ENCODE measurements at places on chromosomes 12 and 14. TPM values are rescaled to one million over a fixed set of nuclear protein-coding genes. Genes with fewer than 3 reads are reported as not detected.

The IL22 gene
- total RNA-seq: not detected

The LAG3 gene
- total RNA-seq: 0.45 TPM

The SDR9C7 gene
- total RNA-seq: not detected

The DAAM1 gene
- 5.6 TPM for total RNA-seq

The NOVA1 gene
- total RNA-seq: 1.3 TPM

The POTEM gene
- not detected for total RNA-seq

- DNase-seq: no peak
These were observed 325.1 kb downstream of the ALG10 start for GRCh38 chr12:34347367-34347766.

DNA sequence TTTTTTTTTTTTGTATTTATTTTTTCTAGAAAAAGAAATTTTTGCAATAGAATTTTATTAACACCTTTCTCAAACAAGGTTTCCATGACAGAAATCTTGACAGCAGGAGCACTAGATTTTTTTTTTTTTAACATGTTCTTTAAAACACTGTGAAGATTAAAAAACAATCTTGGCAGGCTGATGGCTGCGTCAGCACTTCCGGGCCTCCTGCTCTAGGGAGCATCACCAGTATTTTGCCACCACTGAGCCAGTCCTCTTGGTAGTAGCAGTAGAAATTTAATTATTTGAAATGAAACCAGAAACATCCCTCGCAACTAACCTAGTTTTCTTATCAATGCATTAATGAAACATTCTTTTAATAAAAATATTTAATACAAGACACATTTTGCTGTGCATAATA is 99.6 kb downstream of the APAF1 start:
- no peak for DNase-seq

DNA sequence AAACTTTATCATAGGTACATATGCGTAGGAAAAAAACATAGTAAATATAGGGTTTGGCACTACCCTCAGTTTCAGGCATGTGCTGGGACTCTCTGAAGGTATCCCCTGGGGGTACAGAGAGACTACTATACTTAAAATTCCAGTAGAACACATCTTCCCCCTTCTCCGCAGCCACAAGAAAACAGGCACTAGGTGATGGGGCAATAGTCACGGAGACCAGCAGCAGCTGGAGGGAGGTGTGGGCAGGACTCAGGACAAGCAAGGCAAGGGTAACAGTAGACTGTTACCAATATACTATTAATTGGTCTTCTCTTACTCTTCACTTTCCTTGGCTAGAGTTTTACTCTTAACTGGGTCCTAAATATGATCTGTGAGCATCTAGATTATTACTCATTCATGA is 4.6 kb upstream of the PAPOLA start:
- no peak for DNase-seq

GRCh38 chr14:92978229-92979021 is 55.5 kb downstream of the CHGA start:
- no peak for DNase-seq

GRCh38 chr12:46556105-46556559 is 183.6 kb upstream of the SLC38A2 start:
- peak; percentile 99 for DNase-seq

GRCh38 chr12:104640956-104641355 is 184.2 kb downstream of the CHST11 start:
- DNase-seq: no peak

GRCh38 chr12:40222247-40222646 is 2.5 kb upstream of the LRRK2 start:
- DNase-seq: no peak

DNA sequence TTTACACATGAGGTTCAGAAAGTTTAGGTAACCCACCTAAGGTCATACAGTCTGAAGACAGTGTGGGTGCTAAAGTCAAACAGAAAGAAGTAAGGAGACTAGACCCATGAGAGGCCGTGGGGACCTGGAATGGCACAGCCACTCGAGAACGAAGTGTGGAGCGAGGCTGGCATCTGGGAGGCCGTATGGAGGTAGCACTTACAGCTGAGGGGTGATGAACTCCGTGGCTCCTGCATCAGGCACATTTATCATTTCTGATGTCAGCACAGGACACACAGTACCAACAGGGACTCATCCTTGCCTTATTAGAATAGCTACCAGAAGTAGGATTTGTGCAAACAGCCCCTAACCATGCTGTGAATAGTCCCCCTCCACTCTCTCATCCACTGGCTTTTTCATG is 30.5 kb downstream of the CRACR2A start:
- no peak for DNase-seq

- no peak for DNase-seq
These were observed 32.2 kb upstream of the NUBPL start for GRCh38 chr14:31529053-31529452.

DNA sequence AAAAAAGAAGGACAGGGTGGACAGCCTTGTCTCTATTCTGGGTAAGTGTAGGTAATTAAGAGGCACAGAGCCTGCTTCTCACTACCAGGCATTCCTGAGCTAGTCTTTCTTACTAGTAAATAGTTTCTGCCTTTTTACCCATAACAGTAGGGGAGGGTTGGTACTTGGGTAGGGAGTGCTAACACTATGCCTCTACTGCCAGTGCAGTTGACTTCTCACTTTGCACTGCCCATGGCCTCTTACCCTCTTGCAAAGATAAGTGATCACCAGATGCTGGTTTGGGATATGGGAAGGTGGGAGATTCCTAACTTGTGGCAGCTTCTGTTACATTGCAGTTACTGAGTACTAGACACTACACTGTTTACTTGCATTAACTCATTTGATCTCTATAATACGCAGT is 11.6 kb downstream of the AHSA1 start:
- no peak for DNase-seq

GRCh38 chr14:39113685-39114072 is 444 bp upstream of the GEMIN2 start:
- DNase-seq: no peak

DNA sequence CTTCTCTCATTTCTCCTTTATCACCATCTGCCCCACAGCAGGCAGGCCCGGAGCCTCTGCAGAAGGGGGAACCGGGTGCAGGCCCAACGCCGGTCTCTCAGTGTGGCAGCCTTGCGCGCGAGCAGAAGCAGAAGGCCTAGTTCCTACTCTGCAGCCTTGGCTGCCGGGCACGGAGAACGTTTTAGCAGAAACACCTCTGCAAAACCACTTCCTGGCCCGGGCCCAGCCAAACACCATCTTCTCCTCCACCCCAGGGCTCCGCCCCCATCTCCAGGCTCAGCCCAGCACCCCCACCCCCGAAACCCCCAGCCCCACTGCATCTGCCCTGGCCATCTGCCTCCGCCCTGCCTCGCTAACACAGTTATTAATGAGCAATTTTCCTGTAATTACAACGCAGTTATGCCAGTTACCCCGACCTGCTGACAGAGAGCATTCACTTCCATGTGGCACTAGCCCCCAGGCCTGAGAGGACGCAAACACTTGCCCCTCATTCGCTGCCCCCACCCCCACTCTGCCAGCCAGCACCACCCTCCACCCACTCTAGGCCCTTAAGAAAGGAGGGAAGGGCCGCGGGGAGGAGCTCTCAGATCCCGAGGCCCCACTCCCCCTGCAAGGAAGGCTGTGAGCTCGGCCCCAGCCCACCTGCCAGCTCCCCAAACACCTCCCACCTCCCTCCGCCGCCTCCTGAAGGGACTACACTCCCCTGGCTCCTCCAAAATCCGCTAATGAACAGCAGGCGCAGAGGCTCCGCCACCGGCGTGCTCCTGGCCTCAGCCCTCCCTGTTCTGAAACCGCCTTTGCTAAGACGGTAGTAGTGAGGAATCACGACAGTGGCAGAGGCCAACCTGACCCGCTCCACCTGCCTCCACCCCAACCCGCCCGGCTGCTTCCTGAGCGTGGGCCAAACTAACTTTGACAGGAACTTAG is 44.7 kb upstream of the FBRSL1 start:
- no peak for DNase-seq

- DNase-seq: no peak
These were observed 39.3 kb upstream of the TMCC3 start for GRCh38 chr12:94689646-94690036.

DNA sequence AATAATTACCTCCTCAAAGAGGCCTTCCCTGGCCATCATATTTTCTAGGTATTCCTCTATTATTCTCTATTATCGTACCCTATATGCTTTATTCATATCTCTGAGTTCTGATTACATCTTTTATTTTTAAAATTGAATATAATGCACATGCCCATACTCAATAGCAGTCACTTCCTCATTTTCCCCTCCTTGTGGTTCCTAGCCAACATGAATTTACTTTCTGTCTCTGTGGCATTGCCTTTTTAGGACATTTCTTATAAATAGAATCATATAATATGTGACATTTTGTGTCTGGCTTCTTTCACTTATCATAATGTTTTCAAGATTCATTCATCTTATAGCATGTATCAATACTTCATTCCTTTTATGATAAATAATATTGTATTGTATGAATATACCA is 74.4 kb upstream of the TRHDE start:
- no peak for DNase-seq

All from LHCN-M2 (cell line).